HCT116 (cell line): ENCODE measurements at places on chromosomes 7 and 10. TPM values are rescaled to one million over a fixed set of nuclear protein-coding genes. Genes with fewer than 3 reads are reported as not detected.

DNA sequence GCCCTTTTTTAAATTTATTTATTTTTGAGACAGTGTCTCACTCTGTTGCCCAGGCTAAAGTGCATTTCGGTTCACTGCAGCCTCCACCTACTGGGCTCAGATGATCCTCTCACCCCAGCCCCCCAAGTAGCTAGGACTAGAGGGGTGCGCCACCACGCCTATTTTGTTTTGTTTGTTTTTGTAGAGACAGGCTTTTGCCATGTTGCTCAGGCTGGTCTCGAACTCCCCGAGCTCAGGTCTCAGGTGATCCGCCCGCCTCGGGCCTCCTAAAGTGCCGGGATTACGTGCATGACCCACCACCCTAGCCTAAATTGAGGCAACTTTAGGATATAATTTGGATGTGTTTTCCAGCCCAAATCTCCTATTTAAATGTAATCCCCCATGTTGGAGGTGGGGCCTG is 805 bp downstream of the ZNF736 start:
- no peak for DNase-seq

- no peak for DNase-seq
These were observed 416.4 kb downstream of the AUTS2 start for GRCh38 chr7:70014472-70015177.

DNA sequence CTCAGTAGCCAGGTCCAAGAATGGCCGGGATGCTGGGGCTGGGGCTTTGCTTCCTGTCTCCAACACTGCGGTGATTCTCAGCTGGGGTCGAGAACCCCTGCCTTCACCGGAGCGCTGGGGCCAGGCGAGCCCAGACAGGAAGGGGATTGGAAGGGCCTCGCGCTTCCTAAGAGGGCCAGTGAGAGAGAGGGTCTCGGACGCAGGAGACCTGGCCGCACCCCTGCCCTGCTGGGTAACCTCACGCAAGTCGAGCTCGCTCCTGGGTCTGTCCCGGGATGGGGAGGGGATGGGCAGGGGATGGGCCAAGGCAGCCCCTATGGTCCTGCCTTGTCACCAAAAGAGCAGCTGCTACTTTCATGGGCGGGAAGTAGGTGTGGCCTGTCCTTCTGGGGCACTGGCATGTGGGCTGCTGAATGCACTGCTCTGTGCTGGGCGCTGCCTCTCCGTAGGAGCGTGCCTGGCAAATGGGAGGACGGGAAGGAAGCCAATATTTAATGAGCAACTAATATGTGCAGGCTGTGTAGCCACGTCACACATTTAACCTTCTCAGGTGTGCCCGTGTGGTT is 20.0 kb downstream of the KCNK18 start:
- DNase-seq = no peak

TEX36 gene
- total RNA-seq = 0.25 TPM

DNA sequence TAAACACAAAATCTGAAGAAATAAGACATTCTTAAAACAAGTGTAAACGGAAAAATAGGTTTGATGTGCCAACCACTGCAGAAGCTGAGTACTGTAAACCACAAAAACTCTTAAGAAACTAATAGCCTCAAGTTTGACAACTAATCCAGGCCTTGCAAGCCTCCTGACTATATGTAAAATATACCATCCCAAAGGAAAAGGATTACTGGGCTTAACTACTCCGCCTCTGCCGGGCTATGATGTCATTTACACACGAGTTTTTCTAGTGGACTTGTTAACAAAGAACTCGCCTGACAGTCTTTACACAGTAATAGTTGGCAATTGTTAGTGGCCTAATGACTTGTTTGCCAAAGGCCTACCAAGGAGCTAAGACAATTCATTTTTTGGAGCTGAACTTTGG is 2.1 kb downstream of the KIF5B start:
- DNase-seq = no peak

DNA sequence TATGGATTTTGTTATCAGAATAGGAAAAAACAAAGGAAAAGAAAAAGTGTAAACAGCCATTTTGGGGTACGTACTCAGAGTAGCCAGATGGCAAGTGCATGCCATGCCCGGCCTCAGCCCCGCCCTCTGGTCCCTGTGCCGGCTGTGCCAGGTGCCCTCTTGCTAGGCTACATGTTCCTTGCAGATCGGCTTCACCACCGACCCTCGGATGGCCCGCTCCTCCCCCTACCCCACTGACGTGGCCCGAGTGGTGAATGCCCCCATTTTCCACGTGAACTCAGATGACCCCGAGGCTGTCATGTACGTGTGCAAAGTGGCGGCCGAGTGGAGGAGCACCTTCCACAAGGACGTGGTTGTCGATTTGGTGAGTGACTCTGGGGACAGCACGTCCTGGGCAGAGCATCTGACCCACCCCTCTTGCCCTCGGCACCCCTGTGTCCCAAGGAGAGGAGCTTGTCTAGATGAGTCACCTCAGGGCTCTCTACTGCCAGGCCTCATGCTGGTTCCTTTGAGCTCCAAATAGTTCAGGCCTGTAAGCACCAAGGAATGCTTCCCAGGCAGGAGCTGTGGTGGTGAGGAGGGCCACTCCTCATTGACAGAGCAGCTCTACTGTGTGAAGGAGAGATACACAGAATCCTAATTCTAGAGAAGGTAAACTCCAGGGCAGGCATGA is 54.9 kb upstream of the ZMIZ2 start:
- peak; percentile 28 for DNase-seq

CYP3A7 gene
- total RNA-seq = not detected

SLC16A9 gene
- total RNA-seq = 5.9 TPM

DNA sequence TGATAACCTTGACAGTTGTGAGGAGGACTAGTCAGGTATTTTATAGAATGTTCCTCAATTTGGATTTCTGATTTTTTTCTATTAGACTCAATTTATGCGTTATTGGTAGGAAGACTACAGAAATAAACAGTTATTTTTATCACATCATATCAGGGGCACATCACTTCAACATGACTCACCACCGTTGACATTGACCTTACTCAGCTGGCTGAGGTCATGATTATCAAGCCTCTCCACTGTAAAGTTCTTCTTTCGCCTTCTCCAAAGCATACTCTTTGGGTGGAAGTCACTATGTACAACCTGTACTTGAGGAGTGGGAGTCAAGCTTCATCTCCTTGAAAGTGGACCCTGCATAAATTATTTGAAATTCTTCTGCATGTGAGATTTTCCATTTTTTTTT is 194.3 kb upstream of the IGFBP3 start:
- DNase-seq = no peak
